ENCODE measurements at places on chromosomes 16 and 17.

- DNase-seq, result no peak
Observed at GRCh38 chr16:57894390-57895080, 76.4 kb downstream of the CNGB1 start.

GRCh38 chr16:56195151-56195550 lies 3.9 kb downstream of the GNAO1 start:
- DNase-seq, result no peak

- DNase-seq, result peak; percentile 47
Observed at GRCh38 chr17:81392909-81393654, 2.2 kb upstream of the BAHCC1 start.

DNA sequence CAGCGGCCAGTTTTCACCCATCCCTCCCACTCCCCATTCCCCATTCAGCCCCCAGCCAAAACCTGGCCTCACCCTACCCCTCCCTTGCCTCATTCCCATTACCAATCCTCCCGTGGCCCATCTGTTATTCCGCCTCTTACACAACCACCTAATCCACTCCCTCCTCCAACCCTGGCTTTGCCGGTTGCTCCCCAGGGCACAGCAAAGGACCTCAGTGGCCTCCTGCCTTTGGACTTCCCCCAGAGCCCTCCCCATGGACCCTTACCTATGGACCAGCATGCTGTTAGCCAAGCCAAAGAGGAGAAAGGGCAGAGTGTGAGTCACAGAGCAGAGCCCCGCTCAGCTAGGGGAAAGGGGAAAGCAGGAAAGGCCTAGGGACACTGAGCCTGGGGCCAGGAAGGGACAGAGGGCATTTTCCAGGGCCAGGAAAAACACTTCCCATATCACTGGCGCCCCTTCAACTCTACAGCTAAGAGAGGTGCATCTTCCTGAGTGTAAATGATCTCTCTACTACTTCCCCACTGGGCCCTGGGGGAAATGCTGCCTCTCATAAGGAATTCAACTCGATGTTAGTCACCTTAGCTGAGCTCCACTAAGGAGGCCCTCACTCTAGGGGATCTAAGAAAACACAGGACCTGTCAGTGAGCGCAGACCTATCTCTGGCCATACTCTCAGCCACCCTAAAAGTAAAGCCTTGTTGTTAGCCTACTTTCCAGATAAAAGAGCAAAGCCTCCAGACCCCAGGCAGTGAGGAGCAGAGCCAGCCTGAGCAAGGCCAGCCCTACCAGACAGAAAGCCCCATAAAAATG lies 10.6 kb downstream of the PEMT start:
- DNase-seq, result peak; percentile 40

DNA sequence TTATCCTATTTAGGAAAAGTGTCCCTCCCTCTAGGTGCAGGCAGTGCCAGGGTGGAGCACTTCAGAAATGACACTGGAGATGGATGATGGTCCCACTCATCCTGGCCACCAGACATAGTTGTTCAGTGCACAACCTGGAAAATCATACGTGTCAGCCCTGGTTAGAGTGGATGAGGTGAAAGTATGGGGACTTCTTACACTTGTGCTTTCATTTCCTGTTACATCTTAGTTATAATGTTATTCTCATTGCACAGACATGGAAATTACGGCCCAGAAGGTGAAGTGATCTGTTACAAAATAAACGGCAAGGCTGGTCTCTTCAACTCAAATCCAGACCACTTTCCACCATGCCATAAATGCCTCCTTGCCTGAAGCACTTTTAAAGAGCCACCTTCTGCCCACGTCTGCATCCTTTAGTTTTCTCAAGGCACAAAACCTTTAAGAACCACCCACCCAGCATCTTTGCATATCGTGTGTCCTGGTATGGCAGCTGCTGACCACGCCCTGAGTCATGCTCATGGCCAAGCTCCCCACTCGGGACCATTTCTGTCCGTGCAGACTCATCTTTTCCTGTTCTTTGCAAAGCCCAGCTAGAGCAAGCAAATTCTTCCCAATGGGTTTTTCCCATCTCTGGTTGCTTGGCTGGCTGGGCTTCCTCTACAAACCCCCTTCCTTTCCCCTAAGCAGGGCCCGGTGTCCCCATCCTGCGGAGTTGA lies 22.4 kb downstream of the TBC1D3B start:
- DNase-seq, result no peak
